Activated T-helper 1 cell treated with anti-CD3 and anti-CD28 coated beads, Interleukin-2, amount 50 U/mL, for 16 hours (primary cell): ENCODE measurements at places on chromosomes 1 and 21.

DNA sequence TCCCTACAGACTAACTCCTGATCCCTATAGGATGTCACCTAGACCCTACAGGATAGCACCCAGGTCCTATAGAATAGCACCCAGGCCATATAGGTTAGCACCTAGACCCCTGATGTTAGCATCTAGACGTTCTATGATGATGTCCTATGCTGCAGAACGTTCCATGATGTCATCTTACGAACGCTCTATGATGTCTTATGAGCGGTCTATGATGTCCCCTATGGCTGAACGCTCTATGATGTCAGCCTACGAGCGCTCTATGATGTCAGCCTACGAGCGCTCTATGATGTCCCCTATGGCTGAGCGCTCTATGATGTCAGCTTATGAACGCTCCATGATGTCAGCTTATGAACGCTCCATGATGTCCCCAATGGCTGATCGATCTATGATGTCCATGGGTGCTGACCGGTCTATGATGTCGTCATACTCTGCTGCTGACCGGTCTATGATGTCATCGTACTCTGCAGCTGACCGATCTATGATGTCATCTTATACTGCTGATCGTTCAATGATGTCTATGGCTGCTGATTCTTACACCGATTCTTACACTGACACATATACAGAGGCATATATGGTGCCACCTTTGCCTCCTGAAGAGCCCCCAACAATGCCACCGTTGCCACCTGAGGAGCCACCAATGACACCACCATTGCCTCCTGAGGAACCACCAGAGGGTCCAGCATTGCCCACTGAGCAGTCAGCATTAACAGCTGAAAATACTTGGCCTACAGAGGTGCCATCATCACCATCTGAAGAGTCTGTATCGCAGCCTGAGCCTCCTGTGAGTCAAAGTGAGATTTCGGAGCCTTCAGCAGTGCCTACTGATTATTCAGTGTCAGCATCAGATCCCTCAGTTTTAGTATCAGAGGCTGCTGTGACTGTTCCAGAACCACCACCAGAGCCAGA, 9.5 kb downstream of the SON start:
- no peak for DNase-seq

DNA sequence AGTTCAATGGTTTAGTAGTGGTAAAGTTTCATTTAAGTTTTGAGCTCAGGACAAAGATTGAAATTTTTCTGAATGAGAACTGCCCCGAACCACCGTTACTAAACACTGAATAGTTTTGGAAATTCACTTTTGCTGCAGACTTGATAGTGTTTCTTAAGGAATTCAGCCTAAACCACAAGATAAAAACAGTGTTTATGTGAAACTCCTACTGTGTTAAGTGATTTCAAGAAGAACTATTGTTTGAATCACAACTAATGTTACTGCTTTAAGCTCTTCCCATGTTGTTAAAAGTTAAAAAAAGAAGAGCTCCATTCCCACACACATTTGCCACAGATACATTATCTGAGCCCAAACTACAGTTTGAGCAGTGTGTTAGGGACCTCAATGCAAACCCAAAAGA, 159.2 kb downstream of the DYRK1A start:
- DNase-seq, result no peak

GRCh38 chr1:230797942-230798365, 50.8 kb downstream of the CAPN9 start:
- DNase-seq, result no peak

DNA sequence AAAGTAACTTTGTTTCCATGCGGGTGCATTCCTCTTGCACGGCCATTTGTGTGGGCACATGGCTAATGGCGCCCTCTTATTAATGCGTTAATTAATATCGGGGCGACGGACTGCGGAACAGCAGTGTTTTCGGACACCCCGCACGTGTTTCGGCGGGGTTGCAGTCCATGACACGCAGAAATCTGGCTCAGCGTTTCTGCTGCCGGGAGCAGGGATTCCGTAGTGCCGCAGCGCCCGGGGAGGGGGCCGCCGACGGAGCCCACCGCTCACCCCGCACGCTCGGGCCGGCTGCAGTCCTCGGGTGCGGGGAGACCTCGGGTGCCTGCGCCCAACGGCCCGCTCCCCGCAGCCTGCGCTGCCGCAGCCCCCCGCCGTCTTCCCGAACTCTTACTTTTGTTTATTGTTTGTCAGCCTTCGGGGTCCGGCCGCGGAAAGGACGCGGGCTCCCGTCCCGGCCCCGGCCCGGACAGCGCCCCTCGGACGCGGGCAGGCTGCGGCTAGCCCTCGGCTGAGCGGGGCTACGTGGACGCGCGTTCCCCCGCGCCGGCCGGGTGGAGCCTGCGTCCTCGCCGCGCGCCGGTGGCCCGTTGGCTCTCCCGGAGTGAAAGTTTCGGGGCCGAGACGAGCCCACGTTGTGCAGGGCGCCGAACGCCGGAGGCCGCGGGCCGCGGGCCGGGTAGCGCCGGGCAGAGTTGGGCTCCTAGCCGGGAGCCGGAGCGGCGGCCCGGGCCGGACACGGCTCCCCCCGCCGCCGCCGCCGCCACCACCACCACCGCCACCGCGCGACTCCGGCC, 849 bp downstream of the NFIA start:
- DNase-seq, result no peak

GRCh38 chr1:67645495-67646144, 39.4 kb upstream of the GADD45A start:
- no peak for DNase-seq

DNA sequence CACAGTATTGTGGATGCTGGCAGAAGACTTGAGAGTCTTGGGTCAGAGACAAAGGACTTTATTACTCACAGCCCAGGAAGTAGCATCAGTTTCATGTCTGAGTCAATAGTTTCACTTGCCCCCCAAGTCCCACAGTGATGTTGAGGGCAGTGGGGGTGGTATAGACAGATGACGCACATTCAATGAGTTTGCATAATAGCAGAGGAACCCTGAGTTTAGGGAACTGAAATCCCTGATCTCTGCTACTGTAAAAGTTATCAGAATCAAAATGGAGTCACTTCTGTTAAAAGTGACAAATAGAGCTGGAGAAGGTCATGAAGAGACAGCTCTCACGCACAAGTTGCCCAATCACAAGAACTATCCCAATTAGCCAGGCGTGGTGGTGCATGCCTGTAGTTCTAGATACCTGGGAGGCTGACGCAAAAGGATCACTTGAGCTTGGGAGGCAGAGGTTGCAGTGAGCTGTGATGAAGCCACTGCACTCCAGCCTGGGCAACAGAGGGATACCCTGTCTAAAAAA, 11.5 kb upstream of the HCRTR1 start:
- DNase-seq, result no peak

- DNase-seq, result no peak
These were observed 4.8 kb upstream of the HEATR1 start for GRCh38 chr1:236608930-236609726.

DNA sequence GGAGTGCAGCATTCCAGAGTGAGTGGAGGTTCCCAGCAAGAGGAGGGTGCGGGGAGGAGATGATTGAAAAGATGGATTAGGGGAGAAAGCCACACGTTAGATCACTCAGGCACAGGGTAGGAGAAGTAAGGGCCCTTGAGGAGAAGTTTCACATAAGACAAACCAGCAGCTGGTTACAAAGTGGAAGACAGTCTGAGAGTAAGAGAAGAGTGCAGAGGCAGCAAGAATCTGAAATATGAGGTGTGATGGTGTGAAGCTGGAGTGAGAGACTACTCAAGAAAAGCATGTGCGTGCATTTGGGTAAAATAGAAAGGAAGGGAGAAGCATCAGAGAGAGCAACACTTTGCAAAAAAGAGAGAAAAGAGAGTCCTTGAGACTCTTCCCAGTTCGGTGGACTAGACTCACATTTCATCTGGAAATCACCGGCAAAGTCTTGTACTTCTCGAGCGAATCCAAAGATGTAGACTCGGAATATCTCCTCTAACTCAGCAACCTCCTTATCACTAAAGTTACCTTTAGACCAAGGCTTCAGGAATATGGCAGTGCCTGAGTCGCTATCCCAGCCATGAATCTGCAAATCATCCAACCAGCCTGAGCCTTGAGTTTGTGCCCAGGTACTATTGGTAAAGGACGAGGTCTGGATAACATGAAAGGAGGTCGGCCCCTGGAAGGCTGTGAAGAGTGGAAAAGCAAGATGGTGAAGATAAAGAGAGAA, 783 bp downstream of the CD1B start:
- DNase-seq, result no peak
